ENCODE measurements at places on chromosomes 12 and 14. TPM values are rescaled to one million over a fixed set of nuclear protein-coding genes. Genes with fewer than 3 reads are reported as not detected.

LIN7A gene
- 10.0 TPM for total RNA-seq

EIF2S3B gene
- total RNA-seq, result 5.1 TPM

FAM161B gene
- total RNA-seq, result 1.7 TPM

INSM2 gene
- not detected for total RNA-seq

SERPINA12 gene
- total RNA-seq, result not detected

PDE3A gene
- 0.61 TPM for total RNA-seq

DNA sequence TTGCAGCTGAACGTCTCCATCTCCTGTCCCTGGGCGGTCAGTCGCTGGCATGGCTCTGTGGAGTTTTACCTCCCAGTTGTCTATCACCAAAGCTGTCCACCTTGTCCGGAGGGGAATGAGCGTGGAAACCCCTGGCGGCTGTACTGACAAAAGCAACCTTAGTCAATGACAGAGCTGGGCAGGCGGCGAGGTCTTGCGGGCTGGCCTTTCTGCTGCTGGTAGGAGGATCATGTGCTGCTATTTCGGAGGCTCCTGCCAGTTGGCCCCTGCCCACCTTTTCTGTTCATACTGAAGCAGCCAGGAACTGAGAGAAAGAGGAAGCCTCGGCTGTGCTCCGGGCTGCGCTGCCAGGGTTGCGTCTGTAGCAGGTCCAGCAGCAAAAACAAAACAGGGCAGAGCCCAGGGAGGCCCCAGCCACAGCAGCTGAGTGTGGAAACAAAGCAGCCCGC, 57.7 kb downstream of the HMGA2 start:
- no peak for DNase-seq

DNA sequence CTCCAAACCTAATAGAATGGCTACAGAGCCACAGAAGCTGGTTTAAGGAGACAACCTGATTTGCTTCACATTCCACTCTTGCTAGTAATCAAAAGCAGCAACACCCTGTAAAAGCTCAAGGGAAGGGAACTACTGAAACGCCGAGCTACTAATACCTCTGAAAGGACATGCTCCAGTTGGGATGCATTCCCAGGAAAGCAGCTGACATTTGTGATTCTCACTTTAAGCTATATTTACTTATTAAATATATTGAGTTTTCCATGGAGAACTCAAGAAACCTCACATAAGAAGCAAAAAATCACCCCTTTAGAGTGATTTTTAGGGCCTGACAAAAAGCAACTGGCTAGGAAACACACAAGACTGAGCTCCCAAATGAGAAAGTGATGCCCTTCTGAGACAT, 1073.0 kb upstream of the FLRT2 start:
- no peak for DNase-seq

GRCh38 chr12:122022393-122023338, 982 bp downstream of the BCL7A start:
- peak; percentile 62 for DNase-seq

DNA sequence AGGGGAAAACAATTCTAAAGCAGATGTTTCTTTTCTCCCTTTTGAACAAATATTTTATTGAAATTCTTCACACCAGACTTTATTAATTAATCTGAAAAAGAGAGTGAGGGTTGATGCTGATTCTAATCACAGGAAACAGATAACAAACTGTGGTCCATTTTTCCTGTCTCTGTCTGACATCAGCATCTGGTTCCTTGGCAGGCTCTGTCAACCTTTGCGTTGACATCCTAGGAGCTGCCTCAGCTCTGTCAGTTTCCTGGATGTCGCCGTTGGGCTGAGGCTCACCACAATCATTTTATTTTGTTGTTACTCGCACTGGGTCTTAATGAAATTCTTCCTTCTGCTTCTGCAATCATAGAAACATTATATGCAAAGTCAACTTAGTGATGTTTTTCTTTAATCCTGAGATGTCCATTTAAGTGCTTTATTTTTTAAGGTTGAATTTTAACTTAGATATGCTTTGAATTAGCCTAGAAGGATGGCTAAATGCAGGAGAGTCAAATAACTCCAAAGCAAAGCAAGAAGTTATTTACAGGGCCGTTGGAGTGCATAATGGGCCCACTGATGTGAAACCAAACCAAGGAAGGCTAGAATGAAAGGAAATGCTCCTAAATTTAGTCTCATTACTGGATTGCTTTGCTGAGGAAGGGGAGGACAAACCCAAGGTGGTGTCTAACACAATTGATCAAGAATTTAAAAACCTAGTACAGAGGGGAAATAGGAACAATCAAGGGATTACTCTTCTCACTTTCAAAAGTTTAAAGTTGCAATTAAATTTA, 542.4 kb downstream of the FLRT2 start:
- DNase-seq, result peak; percentile 62

- DNase-seq, result peak; percentile 53
Observed at GRCh38 chr12:3885277-3886094, 12.3 kb upstream of the PARP11 start.

DNA sequence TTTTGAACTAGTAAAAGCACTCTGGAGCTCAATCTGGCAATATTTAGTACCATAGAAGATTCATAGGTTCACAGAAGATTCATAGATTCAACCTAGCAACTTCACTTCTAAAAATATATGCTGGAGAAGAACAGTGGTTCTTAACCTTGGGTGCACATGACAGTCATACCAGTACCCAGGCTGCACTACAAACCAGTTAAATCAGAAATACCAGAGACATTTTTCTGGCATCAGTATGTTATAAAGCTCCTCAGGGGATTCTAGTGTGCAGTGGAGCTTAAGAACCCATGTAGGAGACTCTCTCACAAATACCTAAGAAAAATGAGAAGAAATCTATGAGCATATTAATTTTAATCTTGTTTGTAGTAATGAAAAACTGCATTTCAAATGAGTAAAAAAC, 46.6 kb downstream of the CNTN1 start:
- DNase-seq, result no peak

DNA sequence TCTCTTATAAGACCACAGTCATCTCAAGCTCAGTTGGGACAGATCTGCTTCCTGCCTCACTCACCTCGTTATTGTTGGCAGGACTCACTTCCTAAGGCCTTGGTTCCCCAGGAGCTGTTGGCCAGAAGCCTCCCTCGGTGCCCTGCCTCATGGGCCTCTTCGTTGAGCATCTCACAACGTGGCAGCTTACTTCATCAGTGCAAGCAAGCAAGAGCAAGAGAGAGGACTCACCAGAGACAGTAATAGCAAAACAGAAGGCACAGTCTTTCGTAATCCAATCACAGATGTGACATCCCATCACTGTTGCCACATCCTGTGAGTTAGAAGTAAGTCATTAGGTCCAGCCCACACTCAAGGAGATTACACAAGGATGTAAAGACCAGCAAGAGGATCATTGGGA, 5.1 kb upstream of the NUMB start:
- DNase-seq, result peak; percentile 68

- peak; percentile 11 for DNase-seq
Observed at GRCh38 chr12:54988402-54989054, 4.0 kb upstream of the TESPA1 start.

DNA sequence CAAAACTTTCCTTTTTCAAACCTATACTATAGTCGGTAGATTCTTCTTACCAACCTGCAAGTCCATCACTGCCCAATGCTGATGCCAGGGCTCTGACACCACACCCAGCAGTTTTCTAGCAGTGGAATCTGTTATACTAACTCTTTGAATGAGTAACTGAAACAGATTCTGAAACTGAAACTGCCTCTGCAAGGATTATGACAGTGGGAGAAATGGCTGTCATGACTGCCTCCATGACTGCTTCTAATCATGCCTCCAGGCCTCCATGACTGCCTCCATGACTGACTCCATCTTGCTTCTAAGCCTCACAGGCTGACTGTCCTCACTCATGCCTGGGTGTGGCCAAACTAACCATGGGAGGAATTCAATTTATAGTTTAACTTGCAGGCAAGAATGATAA, 29.4 kb upstream of the OXA1L start:
- no peak for DNase-seq

- DNase-seq, result no peak
Observed at GRCh38 chr12:11837216-11837934, 187.9 kb downstream of the ETV6 start.

GRCh38 chr12:86196465-86196864, 59.7 kb downstream of the MGAT4C start:
- DNase-seq, result no peak
